Stimulated activated CD4-positive, alpha-beta T cell treated with anti-CD3 and anti-CD28 coated beads, Interleukin-1b, Interleukin-23, amount 100 ng/mL, for 4 hours (primary cell): ENCODE measurements at places on chromosomes 2 and 18.

- DNase-seq: no peak
Observed at GRCh38 chr2:64623242-64623850, 30.4 kb downstream of the SERTAD2 start.

GRCh38 chr2:231190531-231191197 lies 7.8 kb upstream of the ARMC9 start:
- no peak for DNase-seq

DNA sequence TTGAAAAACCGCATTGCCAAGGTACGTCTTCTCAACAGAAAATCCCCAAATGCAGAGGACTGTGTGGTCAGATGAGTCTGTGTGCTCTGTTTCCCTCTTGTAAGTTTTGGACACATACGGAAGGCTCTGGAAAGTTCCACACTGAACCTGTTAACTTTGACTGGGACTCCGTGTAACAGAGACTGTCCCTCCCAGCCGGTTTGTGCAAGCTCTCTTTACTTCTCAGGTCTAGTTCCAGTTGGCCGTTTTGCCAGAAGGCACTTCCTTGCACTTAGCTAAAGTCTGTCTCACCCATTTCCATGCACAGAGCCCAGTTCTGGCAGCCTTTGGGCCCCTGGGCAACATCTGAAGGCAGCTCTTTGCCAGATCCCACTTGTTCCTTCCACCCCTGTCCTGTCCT lies 22.0 kb downstream of the EFHD1 start:
- DNase-seq: no peak

- no peak for DNase-seq
Observed at GRCh38 chr2:219457784-219458369, 23.2 kb downstream of the SPEG start.

- DNase-seq: no peak
Observed at GRCh38 chr2:37232131-37232933, 874 bp downstream of the NDUFAF7 start.

DNA sequence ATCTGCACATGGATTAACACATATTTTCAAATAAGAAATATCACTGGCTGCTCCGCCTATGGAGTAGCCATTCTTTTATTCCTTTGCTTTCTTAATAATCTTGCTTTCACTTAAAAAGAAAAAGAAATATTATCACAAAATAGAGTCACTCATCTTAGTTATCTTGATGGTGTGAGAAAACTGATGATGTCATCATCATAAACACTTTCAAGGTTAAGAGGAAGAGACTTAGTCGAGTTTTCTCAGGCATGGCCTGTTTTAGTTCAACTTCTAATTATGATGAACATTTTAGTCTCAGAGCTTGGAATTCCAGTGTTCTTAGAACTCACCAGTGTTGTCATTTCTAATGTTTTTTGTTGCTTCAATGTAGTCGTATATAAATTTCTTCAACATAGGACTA lies 506.1 kb downstream of the PTPRM start:
- DNase-seq: no peak

DNA sequence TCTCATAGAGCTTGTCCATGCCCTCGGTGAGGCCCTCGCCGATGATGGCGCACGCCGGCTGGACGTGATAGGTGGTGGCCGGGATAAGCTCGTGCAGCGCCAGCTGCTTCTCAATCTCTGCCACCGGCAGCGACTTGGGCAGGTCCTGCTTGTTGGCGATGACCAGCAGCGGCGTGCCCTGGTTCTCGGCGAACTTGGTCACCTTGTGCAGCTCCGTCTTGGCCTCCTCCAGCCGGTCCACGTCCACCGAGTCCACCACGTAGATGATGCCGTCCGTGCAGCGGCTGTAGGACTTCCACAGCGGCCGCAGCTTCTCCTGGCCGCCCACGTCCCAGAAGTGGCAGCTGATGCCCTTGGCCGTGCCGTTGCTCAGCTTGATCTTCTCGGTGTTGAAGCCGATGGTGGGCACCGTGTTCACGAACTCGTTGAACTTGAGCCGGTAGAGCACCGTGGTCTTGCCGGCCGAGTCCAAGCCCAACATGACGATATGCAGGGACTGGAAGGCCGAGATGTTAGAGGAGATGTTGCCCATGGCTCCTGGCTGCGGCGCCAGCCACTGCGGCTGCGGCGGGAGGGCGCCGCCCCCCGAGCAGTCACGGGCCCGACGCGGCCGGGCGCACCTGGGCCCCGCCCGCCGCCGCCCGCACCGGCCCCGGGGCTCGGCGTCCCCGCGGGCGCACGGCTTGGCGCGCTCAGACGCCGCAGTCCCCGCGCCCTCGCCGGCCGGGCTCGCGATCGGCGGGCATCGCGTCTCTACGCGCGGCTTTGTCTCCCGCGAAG lies 636 bp downstream of the ARL4C start:
- DNase-seq: peak; percentile 36
